ENCODE measurements at places on chromosomes 13 and 19.

DNA sequence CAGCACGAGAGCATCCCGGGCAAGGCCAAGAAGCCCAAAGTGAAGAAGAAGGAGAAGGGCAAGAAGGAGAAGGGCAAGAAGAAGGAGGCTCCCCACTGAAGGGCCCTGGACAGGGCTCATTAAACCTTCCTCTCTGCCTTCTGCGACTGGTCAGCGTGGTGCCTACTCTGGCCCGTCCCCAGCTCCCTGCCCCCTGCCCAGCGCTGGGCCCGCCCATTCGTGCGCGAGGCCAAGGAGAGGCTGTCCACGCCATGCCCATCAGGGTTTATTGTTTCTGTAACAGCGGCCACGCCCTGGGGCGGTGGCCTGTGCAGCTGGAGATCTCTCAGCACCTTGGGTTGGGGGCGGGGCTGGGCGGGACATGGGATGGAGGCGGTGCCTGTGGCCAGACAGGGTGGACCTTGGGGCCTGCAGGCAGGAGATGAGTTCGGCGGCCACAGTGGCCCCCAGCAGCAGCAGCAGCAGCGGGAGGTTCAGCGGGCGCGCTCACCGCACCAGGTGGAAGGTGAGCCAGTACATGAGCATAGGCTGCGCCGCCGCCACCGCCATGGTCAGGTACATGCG is 897 bp downstream of the C19orf33 start:
- DNase-seq, result no peak

DNA sequence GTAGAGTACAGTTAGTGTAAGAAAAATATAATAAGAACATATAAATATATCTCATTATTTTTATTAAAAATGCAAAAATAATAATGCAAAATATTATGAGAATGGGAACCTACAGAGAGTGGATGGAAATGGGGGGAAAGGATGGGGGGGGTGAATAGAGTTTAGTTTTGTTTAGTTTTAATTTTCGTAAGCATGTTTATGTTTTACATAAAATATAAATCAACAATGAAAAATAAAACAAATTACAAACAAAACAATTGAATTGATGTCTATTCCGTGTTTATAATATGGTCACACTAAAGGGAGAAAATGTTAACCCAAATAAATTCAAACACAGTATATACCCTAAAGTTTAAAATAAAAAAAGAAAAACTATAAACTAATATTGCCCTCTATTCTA is 1717.4 kb upstream of the SPRY2 start:
- no peak for DNase-seq

- DNase-seq, result no peak
These were observed 444.5 kb upstream of the GPC6 start for GRCh38 chr13:92781965-92782690.

GRCh38 chr19:18751571-18751970 is 39.5 kb downstream of the COMP start:
- no peak for DNase-seq

DNA sequence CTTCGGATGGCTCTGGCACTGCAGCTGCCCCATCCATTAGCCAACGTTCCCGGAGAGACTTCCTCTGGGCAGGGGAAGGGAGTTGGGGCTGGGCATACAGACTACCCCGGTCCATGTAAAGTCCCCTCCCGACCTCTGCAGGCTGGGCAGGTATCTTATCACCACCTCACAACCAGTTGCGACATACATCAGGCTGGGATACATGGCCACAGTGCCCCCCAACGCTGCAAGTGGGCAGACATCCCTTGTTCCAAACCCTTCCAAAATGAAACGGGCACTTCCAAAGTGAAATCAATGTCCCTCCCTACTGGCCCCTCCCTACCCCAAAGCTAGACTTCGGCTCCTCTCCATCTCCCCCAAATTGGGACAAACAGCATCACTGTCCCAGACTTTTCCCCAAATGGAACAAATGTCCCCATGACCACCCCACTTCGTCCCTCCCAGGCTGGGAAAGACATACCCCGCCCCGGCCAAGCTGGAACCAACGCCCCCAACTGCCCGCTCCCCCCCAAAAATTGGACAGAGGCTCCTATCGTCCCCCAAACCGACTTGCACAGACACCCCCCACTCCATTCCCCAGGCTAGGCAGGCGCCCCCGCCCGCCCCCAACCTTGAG is 5.0 kb downstream of the PALM3 start:
- no peak for DNase-seq

DNA sequence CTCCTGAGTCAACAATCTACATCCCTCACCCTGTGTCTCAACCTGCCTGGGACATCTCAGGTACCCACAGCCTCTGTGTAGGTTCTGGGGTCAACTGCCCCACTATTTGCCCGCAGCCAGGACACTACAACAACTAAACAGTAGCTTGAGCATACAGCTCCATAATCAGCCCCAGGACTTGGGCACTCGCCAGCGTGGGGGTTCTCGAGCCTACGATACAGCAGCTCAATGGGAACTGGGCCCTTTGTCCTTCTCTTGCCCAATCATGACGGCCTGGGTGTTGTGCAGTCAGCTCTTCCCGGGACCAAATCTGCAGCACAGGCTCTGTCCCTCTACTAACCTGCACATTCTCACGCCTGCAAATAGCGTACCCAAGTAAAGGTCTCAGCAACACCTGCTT is 1.3 kb downstream of the ZNF180 start:
- DNase-seq, result no peak

DNA sequence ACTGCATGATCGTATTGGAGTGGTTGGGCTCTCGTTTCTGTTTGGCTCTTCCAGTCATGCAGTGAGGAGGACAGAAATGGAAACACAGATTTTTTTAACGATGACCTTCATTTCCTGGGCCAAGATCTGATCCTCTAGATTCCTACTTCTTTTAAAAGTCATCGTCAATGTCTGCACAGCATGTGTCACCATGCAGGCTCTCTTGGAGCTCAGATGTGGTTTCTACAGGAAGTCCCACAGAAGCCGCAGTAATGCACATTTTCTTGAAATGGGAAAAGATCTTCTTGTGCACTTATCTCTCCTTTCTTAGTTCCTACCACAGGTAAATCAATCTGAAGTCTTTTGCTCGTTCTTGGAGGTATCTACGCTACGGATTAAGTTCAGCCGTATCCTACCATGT is 626.9 kb downstream of the EFNB2 start:
- DNase-seq, result no peak

- no peak for DNase-seq
These were observed 11.0 kb upstream of the ZNF792 start for GRCh38 chr19:34975056-34975455.

- no peak for DNase-seq
These were observed at the start of gene THSD1 for GRCh38 chr13:52405767-52406494. Gene THSD1, minus strand, starts transcription at chr13:52406172. Its CDS starts 3,572 bp downstream, at chr13:52402600.

- no peak for DNase-seq
These were observed 64.5 kb downstream of the ABCC4 start for GRCh38 chr13:95236774-95237173.

DNA sequence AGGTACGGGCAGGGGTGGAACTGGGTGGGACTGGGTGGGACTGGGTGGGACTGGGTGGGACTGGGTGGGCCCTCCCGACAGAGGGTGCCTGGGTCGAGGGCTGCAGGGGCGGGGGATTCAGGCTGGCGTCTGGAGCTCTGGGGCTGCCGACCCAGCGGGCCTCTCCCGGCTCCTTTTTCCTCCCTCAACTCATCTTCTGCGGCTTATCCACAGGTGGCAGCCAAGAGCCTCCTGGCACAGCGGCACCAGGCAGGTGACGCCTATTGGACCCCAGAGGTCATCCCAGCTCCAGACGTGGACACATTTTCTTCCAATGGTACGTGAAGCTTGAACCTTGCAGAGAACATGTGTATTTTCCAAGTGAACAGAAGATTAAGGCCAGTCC is 533 bp downstream of the ZNF544 start:
- DNase-seq, result peak; percentile 2

- no peak for DNase-seq
These were observed 5.0 kb upstream of the PDS5B start for GRCh38 chr13:32581177-32581786.
